Brain (organoid and tissue), 16 donors: ENCODE measurements at places on chromosomes 3 and 15.
A peak's percentile ranks its signal among the peaks of the same experiment; 100 is the strongest.

- DNase-seq = no peak
Measured at GRCh38 chr3:195704433-195704999, 16.3 kb upstream of the MUC20 start.

DNA sequence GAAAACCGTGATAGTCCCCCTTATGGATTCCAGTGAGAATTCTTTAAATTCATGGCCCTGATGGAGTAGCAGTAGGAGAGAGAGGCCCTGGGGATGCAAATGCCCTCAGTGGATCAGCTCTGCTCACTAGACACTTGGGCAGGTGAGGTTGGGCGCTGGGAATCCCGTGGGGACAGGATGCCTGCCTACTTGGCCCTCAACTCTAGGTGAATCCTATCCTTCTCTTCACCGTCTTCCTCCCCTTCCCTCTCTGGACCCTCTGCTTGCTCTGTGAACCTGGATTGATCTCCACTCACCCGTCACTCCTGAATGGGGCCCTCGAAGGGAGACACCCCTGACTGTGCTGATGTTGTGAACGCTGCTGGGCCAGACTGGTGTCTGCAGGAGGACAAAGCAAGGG, 77.4 kb downstream of the SEC22A start:
- DNase-seq = no peak

DNA sequence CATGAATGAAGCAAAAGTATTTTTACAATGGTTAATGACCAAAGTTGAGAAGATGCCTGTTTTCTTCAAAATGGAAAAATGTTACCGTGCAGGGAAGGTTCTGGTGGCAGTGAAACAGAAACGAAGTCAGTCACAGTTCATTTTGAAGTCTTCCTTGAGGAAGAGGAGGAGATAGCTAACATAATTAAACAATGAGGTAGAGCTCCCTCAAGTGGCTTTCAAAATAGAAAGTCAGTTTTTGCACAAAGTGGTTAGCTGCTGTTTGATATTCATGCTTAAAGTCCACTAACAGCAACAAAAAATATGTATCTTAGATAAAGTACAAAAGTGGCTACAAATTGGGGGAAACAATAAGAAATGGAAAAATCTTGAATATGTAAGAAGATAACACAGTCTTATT, 87.3 kb downstream of the TFG start:
- no peak for DNase-seq

- no peak for DNase-seq
Measured at GRCh38 chr3:46953234-46954010, 23.1 kb downstream of the CCDC12 start.

DNA sequence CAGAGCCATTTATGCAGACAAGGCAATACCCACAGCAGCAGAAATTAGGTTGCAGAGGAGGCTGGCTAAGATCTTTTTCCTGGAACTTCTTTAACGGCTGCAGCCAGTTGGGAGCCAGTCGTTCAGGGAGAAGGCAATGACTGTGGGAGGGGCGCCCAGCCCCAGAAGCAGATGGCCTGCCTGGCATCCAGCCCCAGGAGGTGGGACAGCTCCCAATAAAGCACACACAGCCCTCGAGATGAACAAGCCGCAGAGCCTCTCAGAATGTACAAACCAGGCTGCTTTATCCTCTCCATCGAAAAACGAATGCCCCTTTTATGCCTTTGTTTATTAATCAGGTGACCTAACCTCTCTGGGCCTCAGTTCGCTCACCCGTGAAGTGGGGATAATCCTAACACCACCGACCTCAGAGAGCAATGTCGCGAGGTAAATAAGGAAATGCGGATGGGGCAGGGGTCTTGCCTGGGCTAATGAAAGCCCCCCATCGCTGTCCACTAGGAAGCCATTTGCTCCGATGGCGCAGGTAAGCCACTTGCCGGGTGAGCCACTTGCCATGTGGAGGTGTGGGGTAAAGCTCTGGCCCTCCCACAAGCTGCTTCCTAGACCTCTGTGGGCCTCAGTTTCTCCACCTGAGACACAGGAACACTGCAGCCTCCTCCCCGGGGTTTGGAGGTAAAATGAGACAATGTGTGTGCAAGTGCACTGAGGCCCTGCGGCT, 35.8 kb downstream of the MGLL start:
- peak; percentile 98 for DNase-seq

GRCh38 chr15:41022487-41023090, 69.3 kb downstream of the CHAC1 start:
- DNase-seq = peak; percentile 79

DNA sequence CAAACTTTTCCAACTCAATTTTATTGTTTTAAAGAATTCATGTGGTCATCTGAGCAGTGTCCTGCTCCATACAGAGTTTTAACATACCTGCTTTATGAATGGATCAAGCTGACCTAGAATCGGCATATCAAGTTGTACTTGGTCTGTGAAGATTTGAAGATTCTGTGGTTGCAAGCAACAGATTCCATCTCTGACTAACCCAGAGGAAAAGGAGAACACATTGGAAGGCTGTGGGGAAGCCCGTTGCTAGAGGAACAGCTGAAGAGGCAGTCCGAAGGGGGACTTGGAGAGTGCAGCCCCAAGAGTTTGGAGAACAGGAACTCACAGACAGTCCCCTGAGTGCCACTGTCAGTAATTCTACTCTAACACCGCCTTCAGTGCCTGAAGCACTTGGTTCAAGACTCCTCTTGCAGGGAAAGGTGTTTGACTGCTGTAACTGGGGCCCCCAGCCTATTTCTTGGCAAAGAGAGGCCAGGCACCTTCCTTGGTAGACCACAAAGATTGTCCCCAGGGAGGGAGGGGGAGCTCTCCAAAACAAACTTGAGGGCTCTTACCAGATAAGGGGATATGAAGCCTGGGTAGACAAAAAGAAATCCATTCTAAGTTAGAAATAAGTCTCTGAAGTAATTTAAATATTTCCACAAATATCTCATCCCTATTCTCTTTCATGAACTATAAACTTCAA, 88.8 kb downstream of the LARS2 start:
- no peak for DNase-seq

- no peak for DNase-seq
Measured at GRCh38 chr15:78301828-78302227, 2.4 kb upstream of the SKIC8 start.

DNA sequence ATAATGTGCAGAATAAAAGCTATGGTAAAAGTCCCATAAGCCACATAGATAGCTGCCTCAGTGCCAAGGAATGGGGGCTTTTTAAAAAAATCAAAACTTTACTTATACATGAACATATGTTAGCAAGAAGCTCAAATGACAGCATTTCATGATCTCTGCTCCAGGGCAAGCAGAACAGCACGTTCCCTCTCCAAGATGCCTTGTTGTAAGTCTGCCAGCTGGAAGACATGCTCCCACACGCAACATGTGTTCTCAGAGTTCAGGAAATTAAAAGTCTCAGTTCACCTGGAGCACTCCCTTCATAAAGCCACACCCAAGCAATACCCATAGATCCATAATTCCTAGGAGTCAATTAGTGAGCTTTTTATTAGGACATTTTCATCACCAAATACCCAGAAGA, 52.2 kb downstream of the ABI3BP start:
- DNase-seq = no peak

GRCh38 chr3:184196536-184196935, 10.5 kb downstream of the ABCF3 start:
- no peak for DNase-seq

GRCh38 chr3:55490276-55490913, 3.3 kb upstream of the WNT5A start:
- no peak for DNase-seq

GRCh38 chr15:99616773-99617342, 51.1 kb downstream of the MEF2A start:
- no peak for DNase-seq

DNA sequence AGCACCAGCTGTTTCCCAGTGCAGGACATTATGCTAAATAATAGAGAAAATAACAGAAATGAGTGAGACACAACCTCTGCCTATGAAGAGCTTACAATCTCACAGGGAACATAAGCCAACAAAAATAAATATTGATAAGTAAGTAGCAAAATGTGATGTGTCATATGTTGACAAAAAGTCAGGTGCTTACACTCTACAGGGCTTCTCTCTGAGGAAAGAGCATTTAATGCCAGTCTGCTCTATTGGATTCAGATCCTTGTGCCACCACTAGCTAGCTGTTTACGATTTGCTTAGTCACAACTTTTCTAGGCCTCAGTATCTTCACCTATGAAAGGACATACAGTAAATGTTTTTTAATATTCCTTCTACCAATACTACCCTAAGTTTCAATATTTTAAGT, 500.9 kb upstream of the NAALADL2 start:
- no peak for DNase-seq

GRCh38 chr15:85421116-85421925, 40.9 kb downstream of the AKAP13 start:
- DNase-seq = no peak

- no peak for DNase-seq
Measured at GRCh38 chr3:150248116-150248887, 159.8 kb upstream of the TSC22D2 start.

GRCh38 chr3:43650345-43650744, 28.5 kb upstream of the ANO10 start:
- DNase-seq = no peak

- peak; percentile 63 for DNase-seq
Measured at GRCh38 chr15:91104111-91104510, 4.1 kb downstream of the SV2B start.

- DNase-seq = no peak
Measured at GRCh38 chr3:40528426-40528825, 3.7 kb downstream of the ZNF621 start.

DNA sequence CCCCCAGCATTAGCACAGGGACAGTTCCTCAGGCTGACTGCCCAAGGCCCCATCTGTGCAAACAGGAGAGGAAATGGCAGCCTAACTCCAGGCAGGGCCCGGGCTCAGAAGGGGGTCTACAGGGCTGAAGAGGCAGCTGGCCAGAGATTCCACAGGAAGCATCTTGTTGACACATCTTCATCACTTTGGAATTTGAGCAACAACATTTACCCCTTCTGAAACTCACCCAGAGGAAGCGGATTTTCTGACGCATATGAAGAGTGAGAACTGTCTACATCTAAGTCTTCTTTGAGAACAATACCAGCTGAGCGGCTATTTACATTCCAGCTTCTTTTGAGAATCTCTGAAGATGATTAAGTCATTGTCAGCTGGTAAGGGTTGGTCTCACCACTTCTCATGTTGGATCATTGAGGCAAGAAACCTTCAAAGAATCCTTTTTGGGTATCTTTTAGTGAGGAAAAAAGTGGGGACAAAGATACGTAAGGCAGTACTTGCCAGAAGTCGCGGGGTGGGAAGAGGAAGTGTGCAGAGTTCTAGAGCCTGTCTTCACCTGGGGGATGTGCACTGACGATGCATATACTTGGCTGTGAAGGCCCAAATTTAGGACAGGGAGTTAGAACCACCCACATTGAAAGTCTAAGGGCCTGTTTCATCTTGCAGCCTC, 25.4 kb upstream of the SRP14 start:
- DNase-seq = no peak

DNA sequence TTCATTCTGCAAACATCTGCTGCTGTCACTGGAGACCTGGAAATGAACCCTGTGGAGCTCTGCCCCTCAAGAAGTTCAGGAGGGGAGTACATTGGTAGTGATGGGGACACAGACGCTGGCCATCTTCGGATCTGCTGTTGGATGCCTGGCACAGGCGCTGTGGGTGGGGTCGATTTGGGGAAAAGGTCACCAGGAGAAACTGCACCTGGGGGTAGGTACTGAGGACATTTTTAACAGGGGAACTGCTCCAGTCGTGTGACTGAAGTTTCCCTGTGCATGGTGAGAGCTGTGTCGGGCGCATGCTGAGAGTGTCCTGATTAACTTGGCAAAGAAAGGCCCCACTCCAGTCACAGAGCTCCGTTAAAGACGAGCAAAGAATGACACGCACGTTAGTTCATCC, 3.4 kb downstream of the UROC1 start:
- no peak for DNase-seq

- DNase-seq = no peak
Measured at GRCh38 chr3:38455639-38456430, 2.1 kb downstream of the ACVR2B start.

- peak; percentile 34 for DNase-seq
Measured at GRCh38 chr15:98955331-98955730, 52.3 kb downstream of the PGPEP1L start.

GRCh38 chr3:177977381-177978158, 558.7 kb upstream of the KCNMB2 start:
- no peak for DNase-seq

DNA sequence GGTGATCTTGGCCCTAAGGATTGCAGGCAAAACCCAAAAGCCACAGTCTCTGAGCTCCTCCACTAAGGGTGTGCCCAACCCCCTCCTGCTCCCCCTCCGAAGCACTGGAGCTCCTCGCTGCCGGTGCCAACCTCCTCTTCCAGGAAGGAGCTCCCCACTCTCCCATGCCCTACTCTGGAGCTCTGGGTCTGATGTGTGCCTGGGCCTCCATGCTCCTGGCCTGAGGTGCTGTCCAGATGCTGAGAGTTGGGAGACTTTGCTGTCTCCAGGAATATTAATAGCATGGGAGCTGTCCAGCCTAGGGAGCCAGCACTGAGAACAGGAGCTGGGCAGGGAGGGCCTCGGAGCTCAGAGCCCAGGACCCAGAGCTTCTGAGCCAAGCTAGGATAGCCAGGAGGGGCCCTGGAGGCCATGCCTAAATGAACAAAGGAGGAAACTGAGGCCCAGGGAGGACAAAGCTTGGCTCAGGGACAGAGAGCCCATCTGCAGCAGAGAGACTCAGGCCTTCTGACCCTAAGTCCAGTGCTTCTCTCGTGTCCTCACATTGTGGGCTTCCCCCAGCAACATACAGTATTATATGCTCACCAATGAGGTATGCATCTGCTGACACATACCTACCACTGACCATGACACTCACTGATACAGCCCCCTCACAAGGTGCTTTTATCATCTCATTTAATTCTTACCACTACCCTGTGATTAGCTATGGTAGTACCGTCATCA, 36.9 kb upstream of the HERC1 start:
- DNase-seq = no peak

GRCh38 chr3:23601091-23601822, 204.5 kb upstream of the UBE2E1 start:
- peak; percentile 60 for DNase-seq

DNA sequence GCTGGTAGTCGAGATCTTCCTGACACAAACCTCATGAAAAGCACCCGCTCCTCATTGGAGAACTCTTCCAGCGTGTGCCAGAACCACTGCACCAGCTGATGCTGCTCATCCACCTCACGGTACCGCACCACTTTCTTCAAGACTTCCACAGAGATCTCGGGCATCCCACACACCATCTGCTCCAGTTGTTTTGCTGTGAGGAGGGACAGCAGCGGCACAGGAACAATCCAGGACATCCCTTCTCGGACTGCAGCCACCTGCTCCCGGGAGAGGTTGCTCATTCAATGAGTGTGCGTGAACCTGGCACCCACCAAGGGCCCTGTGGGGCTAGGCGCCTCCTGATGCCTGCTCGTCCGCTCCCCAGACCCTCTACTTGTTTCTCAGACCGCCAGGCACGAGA, 15.1 kb downstream of the FBXL22 start:
- DNase-seq = no peak
